ENCODE measurements at places on chromosomes 4 and X.

DNA sequence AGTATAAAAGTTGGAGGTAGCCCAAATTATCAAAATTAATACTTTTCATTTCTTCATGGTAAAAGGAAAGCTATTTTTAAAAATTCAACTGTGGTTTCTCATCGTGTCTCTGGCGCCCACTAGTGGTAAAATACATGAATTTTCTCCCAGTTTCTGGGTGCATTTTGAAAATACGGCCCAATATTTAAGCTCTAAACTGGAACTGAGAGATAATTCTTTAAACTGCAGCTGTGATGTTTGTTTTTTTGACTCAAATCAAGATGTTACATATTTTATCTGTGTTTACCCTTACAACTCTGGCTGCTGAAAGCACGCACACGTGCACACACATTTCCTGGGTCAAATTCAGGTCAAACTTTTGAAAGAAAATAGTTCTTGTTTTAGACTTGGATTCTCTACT is 123.9 kb upstream of the ACSL4 start:
- DNase-seq = peak; percentile 55

DNA sequence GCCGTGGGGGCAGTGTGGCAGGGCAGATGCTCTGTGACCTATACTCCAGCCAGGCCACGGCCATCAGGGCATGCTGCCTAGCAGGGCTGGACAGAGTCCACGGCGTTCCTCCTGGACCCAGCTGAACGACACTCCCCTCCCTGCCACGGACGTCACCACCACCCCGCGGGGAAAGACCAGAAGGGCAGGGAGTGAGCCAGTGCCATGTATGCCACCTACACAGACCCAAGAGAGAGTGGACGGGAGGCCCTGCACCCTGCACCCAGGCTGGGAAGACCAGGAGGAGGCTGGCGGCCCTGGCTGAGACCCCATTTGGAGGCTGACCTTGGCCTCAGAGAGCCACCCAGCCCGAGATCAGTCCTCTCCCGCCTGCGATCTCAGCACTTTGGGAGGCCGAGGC is 101.9 kb downstream of the FAM53A start:
- no peak for DNase-seq

- peak; percentile 14 for DNase-seq
Measured at GRCh38 chr4:3791910-3792542, 25.8 kb downstream of the ADRA2C start.

DNA sequence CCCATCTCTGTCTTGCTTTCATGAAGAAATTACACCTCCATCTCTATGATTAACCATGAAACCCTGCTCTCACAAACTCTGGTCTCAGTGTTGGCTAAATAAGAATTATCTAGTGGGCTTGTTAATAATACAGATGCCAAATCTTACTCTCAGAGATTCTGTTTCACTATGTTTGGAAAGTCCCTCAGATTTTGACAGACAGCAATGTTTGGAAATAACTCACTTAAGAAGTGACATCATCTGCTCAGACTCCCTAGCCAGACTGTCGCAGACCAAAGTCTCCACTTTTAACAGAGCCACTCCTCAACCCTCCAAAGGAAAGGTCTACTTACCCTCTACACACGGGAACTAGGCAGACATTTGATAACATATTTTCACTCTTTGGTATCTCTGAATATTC is 328.5 kb upstream of the FGF16 start:
- no peak for DNase-seq

DNA sequence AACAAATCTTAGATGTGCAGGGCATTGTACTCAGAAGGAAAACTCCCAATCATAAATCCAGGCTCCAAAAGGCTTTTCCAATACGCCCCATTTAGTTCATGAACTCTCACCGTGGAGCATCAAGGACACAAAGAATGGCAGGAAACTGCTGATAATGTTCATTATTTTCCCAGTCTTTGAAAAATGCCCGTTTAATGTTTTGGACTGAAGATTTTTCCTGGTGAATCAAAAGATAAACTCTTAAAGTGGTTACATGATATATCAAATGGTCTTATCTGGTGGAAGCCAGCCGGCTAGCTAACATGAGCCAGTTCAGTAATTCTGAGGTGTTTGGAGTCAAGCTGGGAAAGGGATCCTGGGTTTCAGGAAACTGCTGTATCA is 62.1 kb upstream of the AP1S2 start:
- peak; percentile 1 for DNase-seq

DNA sequence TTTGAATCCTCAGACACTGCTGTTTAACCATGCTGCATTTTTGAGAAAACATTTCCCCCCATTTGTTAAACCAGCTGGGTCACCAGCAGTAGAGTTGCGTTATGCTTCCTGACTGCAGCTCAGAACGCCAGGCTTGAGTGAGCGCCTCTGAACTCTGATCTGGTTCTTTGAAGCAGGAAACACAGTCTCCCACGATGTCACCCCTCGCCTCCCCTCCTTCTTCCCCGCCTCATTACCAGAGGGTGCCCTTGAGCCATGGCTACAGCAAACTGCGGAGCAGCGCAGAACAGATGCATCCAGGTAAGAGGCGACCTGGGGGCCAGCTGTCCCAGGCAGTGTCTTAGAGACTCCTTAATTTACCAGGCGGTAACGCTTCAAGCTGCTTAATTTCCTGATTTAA is 78.4 kb downstream of the REPS2 start:
- DNase-seq = no peak

GRCh38 chr4:153785910-153786721 is 2.8 kb downstream of the SFRP2 start:
- DNase-seq = peak; percentile 52

- DNase-seq = no peak
Measured at GRCh38 chrX:120462370-120462769, 6.7 kb downstream of the LAMP2 start.

DNA sequence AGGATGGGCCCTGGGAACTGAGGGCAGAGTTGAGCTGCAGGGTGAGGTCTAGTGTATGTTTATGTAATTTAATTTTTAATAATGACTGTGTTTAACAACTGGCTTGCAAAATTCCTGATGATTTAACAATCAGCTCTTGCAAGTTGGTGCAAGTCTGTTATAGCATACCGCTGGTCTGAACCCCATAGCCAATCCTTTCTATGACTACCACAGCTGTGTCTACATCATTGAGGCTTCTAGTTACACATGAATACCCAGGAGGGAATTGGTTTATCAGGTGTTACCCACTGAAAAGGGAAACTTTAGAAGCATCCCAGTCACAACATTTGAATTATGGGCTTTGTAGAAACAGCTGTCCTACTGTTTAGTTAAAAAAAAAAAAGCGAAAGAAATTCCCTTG is 38.3 kb downstream of the SUPT20HL1 start:
- DNase-seq = no peak

DNA sequence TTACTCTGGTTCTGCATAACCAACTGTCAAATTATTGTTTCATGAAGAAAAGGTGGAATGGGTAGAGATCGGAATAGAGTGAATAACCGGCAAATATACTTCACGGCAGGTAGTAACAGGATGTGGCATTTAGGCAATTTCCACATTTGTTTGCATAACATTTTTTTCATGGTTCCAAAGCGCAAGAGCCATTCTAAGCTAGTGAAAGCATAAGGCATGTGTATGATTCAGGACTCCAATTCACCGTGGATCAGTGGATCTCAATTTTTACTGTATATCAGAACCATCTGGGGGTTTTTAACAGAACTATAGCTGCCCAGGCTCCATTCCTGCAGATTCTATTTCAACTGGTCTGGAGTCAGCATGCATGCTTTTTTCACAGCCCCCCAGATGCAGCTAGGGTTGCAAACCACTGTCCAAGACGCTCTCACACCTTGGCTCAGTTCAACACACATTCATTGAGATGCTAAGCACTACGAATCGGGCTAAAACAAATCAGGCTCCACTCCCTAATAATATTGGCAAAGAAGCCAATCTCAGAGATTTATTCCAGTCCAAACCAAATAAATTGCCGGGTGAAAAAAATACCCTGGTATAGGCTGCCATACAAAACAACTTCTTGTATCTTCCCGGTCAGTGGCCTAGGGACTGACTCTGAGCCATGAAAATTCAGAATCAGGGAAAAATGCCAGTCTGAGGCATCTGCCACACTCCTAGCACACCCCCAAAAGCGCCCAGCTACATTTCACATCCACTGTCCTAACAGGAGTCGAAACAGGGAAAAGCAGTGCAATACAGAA is 30.0 kb downstream of the AFAP1 start:
- peak; percentile 47 for DNase-seq

GRCh38 chrX:150370589-150371312 is 7.6 kb downstream of the MAMLD1 start:
- no peak for DNase-seq

DNA sequence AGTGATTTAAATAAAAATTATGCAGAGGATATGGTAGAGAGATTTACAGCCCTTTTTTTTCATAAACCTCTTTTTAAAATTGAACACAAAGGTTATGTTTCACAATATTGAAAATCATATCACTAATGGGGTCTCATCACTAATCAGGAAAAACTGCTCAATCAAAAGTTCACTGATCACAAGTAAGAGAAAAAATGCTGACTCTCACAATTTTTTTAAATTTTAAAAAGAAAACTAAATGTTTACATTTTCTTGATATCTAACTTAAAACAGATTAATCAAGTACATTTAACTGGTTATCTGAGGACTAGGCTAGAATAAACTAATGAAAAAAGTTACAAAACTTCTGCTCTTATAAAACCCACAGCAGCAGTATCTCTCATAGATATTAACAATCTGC is 8.5 kb downstream of the LAMTOR3 start:
- no peak for DNase-seq

DNA sequence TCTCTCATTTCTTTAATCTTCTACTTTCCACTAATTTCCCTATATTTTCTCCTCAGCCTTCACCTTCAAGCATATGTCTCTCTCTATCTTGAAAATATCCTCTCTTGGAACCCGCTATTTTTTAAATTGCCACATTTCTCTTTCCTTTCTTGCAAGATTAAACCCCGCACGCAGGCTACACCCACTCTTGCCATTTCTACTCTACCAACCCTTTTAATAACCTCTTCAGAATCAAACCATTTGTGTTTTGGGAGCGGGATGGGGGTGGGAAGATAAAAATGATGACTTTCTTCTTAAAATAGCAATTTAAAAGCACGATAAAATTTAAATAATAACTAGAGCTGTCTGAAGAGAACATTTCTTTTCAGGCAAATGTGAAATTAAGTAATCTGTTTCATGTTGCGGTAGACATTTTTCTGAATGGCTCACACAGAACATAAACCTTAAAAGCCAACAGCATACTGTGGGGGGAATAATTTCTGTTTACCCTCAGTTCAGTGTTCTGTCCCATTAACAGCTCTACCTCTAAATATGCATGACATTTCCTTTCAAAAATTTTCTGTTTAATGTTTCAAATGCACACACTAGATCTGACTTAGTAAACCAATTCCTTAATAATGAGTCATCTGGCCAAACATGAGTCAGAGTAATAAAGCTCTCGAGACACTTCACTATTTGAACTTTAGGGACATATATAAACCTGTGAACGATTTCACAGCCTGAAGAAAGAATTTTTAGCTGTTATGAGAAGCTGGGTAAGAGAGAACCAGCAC is 20.5 kb downstream of the ARSJ start:
- DNase-seq = peak; percentile 96

GRCh38 chrX:68183612-68184214 is 249.6 kb downstream of the OPHN1 start:
- peak; percentile 55 for DNase-seq

GRCh38 chrX:35670889-35671288 is 127.3 kb upstream of the MAGEB16 start:
- no peak for DNase-seq

DNA sequence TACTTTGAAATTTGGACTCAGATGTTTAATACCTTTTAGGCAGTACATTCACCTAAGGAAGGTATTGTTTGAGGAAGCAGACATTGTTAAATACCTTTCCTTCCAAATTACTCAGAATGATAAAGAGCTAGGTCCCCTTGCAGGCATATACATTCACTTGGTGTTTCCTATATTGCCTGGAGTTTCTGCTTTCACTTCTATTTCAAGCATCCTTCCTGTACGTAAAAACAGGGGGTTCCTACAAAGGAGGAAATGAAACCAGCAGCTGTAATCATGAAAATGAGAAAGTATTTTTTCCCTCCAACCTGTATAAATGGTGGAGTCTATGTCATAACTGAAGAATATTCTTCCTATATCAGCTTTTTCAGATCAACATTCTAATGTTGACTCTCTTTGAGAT is 90.4 kb upstream of the RASGEF1B start:
- DNase-seq = no peak

DNA sequence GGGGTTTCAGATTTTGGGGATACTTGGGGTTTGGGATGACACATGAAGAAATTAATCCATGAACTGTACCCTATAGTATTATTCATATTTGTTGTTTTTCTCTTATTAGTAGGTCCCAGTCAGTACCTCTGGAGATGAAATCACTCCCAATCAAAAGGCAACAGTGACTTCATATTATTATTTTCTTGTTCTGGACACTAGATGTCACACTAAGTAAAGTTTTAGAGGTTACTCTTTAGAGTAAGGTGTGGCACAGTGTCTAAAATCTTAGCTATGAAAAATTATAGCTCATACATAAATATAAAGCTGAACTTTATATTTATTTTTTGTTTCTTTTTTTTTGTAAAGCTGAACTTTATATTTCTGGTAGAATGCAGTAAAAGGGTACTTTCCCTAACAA is 35.1 kb downstream of the FAM114A1 start:
- DNase-seq = peak; percentile 23

DNA sequence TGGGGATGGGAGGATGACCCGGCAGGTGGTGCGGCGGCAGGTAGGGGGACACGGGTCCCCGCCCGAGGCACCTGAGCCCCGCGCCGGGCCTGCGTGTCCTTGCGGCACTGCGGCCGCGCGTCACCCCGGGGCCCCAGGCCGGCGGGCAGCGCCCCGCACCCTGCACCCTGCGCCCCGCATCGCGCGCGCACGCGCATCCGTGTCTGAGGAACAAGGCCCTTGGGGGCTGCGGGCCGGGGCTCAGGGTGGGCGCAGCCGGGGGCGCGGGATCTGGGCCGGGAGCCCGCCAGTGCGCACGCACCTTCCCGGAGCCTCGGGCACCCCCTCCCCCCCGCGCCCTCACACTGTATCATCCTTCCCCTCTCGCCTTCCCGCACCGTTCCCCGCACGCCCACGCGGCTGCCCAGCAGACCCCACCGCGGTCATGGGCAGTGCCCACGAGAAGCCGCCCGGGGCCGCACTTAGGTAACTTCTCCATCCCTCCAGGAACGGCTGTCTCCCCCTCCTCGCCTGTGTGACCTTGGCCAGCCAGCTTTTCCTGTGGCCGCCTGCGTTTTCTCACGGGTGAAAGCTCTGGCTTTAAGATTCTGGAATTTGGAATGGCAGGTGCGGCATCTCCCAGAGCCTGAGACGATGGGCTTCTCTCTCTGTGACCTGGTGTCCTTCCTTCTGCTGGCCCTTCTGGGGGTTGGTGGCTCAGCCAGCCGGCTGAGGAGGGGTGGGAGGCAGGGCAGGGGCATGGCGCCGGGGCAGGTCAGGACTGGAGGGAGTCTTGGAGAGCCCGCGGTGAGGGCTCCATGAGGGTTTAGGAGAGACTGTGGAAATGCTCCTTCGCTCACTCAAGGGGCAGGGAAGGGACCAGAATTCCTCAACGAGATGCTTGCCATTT is 748 bp downstream of the ATP2B3 start:
- DNase-seq = no peak
